ENCODE measurements at places on chromosomes 12 and 14.

- H3K4me3 ChIP-seq: no peak overlapping the region
- no peaks in the 10 kb centered on the region for H3K27me3 ChIP-seq
- no peak overlapping the region for H3K27ac ChIP-seq
- no peaks in the 10 kb centered on the region for H3K36me3 ChIP-seq
- no peak for DNase-seq
These were observed 7.7 kb upstream of the PCK2 start for GRCh38 chr14:24086193-24086955.

DNA sequence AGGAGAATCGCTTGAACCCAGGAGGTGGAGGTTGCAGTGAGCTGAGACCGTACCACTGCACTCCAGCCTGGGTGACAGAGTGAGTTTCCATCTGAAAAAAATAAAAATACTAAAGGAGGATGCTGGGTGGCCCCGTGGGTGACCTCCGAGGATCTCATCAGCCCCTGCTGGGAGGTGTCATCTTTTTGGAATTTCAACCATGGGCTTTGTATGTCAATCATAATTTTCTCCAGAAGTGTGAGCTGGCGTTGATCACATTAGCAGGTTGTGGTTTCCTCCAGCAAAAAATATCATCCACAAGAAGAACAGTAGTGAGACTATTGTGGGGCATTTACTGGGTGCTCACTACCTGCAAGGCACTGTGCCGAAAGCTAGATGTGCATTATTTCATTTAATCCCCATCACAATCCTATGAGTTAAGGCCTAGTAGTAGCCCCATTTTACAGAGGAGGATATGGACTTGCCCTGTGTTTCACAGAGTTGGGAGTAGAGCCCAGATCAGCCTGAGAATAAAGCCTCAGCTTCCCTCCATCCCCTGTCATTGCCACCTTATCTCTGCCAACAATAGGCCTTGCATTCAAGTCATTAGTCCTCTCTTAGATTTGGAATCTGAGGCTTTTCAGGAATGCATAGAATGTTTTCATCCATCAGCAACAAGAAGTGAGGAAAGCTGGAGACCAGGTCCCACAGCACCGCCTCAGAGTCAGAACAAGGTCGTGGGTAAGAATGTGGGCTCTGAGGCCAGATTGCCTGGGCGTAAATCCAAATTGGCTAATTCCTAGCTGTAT, 39.8 kb downstream of the SVOP start:
- no peak overlapping the region for H3K4me3 ChIP-seq
- no peaks in the 10 kb centered on the region for H3K4me1 ChIP-seq
- H3K36me3 ChIP-seq: no peaks in the 10 kb centered on the region
- no peaks in the 10 kb centered on the region for H3K27me3 ChIP-seq
- no peak overlapping the region for H3K27ac ChIP-seq
- no peak for DNase-seq

- peaks cover 12% of the 10 kb centered on the region for H3K4me1 ChIP-seq
- no peak overlapping the region for H3K27ac ChIP-seq
- H3K4me3 ChIP-seq: no peak overlapping the region
- DNase-seq: no peak
These were observed 305.3 kb downstream of the ITPR2 start for GRCh38 chr12:26527682-26528081.

GRCh38 chr14:43184540-43184939, 1322.5 kb downstream of the FSCB start:
- H3K4me3 ChIP-seq: no peak overlapping the region
- H3K27me3 ChIP-seq: no peaks in the 10 kb centered on the region
- no peaks in the 10 kb centered on the region for H3K36me3 ChIP-seq
- H3K27ac ChIP-seq: no peak overlapping the region

GRCh38 chr14:90641168-90641567, 175.1 kb downstream of the TTC7B start:
- peaks cover 5% of the 10 kb centered on the region for H3K36me3 ChIP-seq
- H3K4me3 ChIP-seq: no peak overlapping the region
- no peak for DNase-seq
- H3K27ac ChIP-seq: no peak overlapping the region
- H3K27me3 ChIP-seq: no peaks in the 10 kb centered on the region

DNA sequence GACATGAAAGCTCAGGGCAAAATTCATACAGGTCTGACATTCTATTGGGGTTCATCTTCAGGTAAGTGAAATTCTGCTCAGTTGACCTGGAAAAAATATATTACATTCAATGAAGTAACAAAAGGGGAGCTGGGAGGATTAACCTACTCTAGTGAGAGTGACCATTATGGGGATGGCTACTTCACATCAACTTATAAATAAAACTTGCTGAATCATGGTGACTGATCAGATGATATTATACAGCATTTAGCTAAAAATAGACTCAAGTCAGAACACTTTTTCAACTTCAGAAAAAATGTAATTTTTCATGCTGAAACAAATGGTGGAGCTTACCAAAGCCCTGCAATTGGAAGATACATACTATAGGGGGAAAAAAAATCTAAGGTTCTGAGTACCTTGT, 800.2 kb downstream of the FSCB start:
- H3K4me1 ChIP-seq: no peaks in the 10 kb centered on the region
- H3K27ac ChIP-seq: no peak overlapping the region
- no peak for DNase-seq

DNA sequence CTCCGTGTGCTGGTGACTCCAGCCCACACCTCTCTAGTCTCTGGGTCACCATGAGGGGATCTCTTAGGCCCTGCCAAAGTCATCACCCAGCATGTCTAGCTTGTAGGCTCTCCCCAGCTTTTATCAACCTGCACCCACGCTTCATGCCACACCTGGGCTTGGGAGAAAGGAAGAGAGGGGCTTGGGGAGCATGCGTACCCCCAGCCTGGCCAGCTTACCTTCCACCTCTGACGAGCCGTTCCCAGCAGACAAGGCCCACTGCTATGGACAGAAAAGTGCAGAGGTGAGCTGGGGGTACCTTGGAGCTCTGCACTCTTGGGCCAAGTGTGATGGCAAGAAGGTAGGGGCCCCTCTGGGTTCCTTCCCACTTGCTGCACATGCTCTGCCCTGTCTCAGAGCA, 1.7 kb downstream of the PGF start:
- DNase-seq: no peak
- H3K27me3 ChIP-seq: no peaks in the 10 kb centered on the region

GRCh38 chr12:120496413-120497340, 764 bp downstream of the DYNLL1 start:
- peak; percentile 63 for DNase-seq
- H3K27ac ChIP-seq: peak overlapping the region; percentile 73
- H3K36me3 ChIP-seq: no peaks in the 10 kb centered on the region
- peaks cover 17% of the 10 kb centered on the region for H3K4me1 ChIP-seq

DNA sequence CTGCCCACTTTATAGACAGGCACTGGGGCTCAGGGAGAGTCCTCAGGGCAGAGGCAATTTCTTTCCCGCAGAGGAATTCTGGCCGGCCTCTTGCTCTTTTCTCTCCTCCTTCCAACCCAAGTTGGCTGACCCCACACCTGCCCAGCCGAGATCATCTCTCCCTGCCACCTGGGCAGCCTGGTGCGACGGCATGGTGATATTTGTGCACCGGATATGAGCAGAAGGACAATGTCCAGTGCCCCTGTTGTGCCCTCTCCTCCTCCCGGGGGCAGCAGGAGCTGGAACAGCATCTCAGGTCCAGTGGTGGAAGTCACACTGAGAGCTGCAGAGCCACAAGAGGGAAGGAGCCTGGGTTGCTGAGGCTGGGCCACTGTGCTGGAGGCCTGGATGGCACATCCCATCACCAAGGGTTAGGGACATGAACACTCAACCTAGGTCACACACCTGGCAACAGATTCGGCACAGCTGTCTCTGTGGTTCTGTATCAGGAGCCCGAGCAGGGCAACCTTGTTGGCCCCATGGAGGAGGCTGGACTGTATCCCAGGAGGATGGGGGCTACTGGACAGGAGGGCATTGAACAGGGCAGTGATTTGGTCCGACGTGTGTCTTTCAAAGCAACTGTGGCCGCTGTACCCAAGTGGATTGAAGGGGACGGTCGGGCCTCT, 57.7 kb upstream of the DIO3 start:
- peaks cover 6% of the 10 kb centered on the region for H3K4me1 ChIP-seq
- no peaks in the 10 kb centered on the region for H3K36me3 ChIP-seq
- H3K4me3 ChIP-seq: no peak overlapping the region
- H3K27me3 ChIP-seq: no peaks in the 10 kb centered on the region

GRCh38 chr12:62693376-62694050, 226.9 kb downstream of the MON2 start:
- H3K36me3 ChIP-seq: peaks cover 3% of the 10 kb centered on the region
- no peak overlapping the region for H3K27ac ChIP-seq
- no peak overlapping the region for H3K4me3 ChIP-seq
- no peak for DNase-seq
- no peaks in the 10 kb centered on the region for H3K4me1 ChIP-seq

DNA sequence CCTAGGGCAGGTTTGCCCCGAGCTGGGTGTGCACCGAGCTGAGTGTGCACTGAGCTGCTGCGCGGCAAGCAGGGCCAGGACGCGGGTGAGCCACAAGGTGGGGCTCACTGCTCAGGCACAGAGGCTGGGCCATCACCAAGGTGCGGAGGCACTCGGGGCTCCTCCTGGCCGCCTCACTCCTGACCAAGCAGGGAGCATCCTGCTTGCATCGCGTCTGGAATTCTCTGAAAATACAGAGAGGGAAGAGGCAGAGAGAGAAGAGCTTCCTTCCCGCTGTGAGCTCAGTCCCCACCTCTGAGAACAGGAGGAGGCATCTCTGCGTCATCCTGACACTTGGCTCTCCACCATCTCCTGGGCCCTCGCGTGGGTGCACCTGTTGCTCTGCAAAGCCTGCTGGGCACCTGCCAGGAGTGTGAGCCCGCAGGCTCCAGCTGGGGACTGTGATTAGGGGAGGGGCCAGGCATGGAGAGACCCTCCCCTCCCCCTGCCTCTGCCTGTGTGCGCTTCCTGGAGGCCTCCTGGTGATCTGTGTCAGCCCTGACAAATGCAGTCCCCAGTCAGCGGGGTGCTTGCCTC, 116.3 kb downstream of the GLT1D1 start:
- H3K27ac ChIP-seq: no peak overlapping the region
- no peak overlapping the region for H3K4me3 ChIP-seq
- H3K27me3 ChIP-seq: no peaks in the 10 kb centered on the region
- no peaks in the 10 kb centered on the region for H3K36me3 ChIP-seq

DNA sequence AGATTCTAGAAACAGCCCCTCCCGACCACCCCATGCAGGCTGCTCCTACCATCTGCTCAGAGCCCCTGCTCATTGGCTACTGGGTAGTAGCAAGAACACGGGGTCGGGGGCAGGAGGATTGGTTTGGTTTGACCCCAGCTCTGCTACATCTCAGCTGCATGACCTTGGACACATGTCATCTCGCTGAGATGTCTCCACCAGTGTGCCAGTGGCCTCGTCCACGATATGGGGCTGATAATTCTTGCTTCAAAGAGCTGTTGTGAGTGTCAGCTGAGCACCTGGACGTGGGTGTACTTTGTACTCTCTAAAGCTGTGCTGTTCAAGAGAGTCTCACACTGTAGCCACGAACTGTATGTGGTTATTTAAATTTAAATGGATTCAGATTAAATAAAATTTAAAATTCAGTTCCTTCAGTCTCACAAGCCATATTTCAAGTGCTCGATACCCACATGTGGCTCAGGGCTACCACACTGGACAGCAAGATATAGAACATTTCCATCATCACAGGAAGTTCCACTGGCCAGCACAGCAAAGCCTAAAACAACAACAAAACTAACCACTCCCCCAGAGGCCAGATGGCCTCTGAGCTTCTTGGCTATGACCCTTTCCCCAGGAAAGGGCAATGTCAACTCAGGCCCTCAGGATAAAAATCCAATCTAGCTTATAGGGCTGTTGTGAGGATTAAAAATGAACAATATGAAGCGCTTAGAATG, 18.6 kb downstream of the LTBP2 start:
- H3K36me3 ChIP-seq: no peaks in the 10 kb centered on the region
- no peak for DNase-seq
- peak overlapping the region; percentile 59 for H3K27ac ChIP-seq

DNA sequence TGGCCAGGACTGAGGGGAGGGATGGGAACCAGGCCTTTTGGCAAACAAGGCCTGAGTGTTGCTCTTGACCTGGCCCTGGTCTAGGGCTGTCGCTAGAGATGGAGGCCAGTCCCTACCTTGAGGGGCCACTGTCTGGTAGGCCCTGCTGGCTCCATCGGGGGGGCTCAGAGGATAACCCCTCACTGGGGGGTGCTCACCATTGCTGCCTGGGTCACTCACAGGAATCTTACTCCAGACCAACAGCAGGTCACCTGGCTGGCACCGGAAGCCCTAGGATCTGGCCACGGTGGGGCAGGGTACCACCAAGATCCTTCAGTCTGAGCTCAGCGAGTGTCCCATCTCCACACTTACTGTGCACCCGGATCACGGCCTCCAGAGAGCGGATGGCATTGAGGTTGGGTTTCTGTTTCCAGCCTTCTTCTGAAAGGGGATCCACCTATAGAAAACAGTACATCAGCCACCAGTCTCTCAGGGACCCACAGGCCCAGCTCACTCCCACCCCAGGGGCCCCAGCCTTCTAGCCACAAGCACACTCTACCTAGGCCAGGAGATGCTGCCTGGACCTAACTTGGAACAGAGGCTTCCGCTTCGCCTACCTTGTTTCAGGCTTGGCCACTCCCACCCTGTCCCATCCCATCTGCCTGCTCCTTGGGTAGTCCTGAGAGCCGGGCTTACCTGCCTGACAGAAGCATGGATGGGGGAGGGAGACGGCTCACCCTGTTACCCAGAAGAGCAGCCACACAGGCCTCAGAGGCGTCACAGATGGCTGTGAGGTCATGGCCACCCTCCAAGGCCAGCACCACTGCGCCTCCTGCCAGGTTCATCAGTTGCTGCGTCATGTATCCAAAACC, 12.2 kb downstream of the SLC48A1 start:
- H3K4me3 ChIP-seq: no peak overlapping the region
- no peaks in the 10 kb centered on the region for H3K27me3 ChIP-seq
- H3K27ac ChIP-seq: no peak overlapping the region
- H3K36me3 ChIP-seq: no peaks in the 10 kb centered on the region
- no peak for DNase-seq

DNA sequence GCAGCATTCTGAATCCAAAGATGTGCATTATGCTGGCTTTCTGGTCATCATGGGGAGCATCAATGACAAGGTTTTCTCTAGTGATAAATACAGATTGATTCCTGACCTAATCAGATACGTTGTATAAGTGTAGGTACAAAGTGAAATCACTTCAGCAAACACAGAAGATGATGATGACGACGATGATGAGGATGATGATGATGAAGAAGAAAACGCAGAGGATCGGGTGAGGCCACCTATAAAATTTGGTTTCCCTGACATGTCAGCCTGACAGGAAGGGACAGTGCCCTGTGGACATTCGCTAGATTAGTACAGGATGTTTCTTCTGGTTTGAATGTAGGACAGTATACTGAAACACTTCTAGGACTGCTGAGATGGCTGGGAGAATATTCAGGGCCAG, 20.2 kb downstream of the RNF34 start:
- peaks cover 16% of the 10 kb centered on the region for H3K36me3 ChIP-seq
- no peaks in the 10 kb centered on the region for H3K4me1 ChIP-seq
- H3K27ac ChIP-seq: no peak overlapping the region
- no peaks in the 10 kb centered on the region for H3K27me3 ChIP-seq
